ENCODE measurements at places on chromosomes 16 and 17.

DNA sequence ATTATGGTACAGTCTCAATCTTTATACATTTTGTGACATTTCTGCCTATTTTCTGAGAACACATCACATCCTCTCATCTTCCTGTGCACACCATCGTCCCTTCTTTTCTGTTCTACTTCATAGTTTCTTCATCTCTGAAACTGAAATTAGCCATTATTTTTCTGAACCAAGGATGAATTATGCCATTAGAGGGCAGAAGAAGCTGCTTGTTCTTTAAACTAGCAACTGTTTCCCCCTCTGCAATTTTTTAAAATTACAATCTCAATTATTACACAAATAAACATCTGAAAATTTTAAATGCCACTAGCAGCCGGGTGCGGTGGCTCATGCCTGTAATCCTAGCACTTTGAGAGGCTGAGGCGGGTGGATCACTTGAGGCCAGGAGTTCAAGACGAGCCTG is 41.3 kb downstream of the RBBP6 start:
- DNase-seq = no peak

GRCh38 chr17:17737961-17738894 is 57.0 kb downstream of the RAI1 start:
- no peak for DNase-seq

GRCh38 chr17:37147301-37147812 is 198.6 kb downstream of the AATF start:
- no peak for DNase-seq

DNA sequence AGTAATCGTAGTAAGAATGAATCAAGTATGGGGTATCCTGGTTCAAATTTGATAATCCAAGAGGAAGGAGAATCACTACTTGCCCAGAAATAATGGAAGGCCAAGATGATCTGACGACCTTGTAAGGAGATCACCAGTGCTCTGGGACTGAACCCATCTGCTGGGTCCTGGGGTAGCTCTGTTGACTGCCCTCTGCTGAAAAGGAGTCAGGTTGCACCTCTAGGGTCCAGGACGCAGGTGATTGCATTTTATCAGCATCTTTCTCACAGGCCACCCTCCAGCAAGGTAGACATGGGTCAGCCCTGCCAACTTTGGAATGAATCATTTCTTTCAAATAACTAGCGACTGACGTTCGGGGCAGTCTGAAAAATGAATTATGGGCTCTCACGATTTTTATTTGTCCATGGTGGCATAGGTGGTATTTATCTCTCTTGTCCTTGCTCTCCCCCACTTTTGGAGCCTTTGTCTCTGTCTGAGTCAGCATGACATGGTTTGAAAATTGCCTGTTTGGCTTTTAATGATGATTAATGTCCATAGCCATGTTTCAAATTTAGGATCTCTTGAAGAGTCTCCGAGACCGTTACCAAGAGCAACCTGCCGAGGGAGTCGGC is 163.7 kb downstream of the MSI2 start:
- DNase-seq = no peak

DNA sequence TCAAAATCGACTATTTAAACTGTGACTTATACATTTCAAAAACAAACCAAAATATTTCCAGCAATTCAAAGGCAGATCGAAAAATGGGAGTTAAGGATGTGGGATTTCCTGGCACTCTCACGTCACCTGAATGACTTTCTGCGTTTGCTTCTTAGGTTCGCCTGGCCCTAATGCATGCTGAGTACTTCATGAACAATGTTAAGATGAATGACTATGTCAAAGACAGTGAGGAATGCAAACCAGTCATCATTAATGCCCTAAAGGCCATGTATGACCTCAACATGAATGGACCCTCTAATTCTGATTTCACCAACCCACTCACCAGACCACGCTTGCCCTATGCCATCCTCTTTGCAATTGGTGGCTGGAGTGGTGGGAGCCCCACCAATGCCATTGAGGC is 7.3 kb downstream of the KLHL10 start:
- no peak for DNase-seq

Measured in T-helper 2 cell (primary cell).